A172 (cell line): ENCODE measurements at places on chromosomes 2 and 18. TPM values are rescaled to one million over a fixed set of nuclear protein-coding genes. Genes with fewer than 3 reads are reported as not detected.
A peak's percentile ranks its signal among the peaks of the same experiment; 100 is the strongest.

Gene GBX2
- 6.2 and 6.4 TPM in 2 replicates for total RNA-seq

DNA sequence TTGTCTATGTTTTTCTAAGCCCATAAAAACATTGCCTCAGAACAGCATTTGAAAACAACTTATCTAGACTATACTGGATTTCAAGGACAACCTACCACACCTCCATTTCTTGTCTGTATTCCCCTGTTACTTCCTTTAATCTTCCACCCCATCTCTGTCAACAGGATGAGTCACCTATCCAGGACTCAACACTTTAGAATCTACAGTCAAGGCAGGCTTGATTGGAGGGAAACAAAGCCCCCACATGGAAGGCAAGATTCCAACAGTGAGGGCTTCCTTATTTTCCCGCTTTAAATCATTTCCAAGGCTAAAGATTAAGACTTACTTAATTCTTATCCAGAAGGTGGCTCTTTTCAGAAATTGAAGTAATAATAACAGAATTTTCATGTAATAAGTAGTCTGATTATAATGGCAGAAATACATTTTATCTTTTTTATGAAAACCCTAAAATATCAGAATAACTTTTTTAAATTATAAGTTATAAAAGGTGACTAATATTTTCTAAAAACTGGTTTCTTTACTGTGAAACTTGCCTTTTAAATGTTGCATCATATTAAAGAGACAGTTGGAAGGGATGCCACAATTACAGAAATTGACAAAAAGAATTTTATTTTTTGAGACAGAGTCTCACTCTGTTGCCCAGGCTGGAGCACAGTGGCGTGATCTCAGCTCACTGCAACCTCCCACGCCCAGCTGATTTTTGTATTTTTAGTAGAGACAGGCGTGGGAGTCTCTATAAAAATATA, 138.7 kb upstream of the CCDC150 start:
- DNase-seq, result peak; percentile 26

GRCh38 chr2:46697830-46698323, 217.7 kb downstream of the MCFD2 start:
- no peak for DNase-seq

Gene CNTNAP5
- not detected in 2 replicates for total RNA-seq

Gene NFU1
- total RNA-seq, result 92.9 and 185 TPM in 2 replicates

DNA sequence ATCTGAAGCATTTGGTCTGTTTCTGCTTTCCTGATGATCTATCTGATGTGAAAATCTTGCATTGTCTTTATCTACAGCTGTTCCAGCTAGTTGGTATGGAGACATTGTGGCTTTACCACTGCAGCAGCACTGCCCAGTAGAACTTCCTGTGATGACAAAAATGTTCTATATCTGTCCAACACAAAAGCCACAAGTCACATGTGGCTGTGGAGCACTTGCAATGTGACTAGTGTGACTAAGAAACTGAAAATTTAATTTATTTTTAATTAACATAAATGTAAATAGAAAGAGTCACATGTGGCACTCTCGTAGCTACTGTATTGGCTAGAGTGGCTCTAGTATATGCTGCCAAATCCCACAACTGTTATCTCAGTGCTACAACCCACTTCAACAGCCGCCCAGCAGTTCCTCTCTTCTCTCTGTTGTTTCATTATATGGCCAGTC, 425.7 kb downstream of the SETBP1 start:
- peak; percentile 51 for DNase-seq

- no peak for DNase-seq
These were observed 42.3 kb downstream of the EN1 start for GRCh38 chr2:118805064-118805690.

- DNase-seq, result no peak
These were observed 1656.7 kb upstream of the NXPH2 start for GRCh38 chr2:140436936-140437335.

DNA sequence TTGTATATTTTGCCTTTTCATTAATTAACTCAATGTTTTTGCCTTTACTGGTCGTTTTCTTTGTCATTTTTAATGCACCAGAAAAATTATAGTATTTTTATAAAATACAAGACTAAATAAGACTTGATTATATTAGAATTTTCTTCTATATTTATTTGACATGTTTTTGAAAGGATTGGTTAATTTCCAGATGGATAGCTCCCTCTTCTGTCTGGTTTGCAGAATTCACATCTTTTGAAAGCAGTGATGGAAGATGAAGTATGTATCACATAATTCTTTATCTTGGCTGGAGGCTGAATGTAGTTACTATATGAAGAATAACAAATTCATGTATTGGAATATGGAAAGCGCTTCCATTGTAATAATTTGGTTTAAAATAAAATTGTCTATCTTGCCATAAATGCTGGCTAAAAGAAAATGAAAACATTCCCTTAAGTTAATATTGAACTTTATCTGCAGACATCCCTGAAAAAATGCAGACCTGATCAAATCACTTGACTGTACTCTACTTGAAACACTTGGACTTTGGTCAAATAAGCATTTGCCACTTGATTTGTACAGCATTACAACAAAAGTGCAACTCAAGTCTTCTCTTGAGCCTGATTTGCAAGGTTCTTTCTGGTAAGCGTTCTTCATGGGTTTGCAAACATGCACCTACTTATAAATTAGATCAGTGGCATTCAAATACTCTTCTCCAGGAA, 86.3 kb upstream of the EFEMP1 start:
- peak; percentile 53 for DNase-seq

GRCh38 chr2:235048549-235048948, 96.7 kb downstream of the SH3BP4 start:
- no peak for DNase-seq

GRCh38 chr2:75238670-75239330, 39.5 kb upstream of the TACR1 start:
- DNase-seq, result peak; percentile 84

DNA sequence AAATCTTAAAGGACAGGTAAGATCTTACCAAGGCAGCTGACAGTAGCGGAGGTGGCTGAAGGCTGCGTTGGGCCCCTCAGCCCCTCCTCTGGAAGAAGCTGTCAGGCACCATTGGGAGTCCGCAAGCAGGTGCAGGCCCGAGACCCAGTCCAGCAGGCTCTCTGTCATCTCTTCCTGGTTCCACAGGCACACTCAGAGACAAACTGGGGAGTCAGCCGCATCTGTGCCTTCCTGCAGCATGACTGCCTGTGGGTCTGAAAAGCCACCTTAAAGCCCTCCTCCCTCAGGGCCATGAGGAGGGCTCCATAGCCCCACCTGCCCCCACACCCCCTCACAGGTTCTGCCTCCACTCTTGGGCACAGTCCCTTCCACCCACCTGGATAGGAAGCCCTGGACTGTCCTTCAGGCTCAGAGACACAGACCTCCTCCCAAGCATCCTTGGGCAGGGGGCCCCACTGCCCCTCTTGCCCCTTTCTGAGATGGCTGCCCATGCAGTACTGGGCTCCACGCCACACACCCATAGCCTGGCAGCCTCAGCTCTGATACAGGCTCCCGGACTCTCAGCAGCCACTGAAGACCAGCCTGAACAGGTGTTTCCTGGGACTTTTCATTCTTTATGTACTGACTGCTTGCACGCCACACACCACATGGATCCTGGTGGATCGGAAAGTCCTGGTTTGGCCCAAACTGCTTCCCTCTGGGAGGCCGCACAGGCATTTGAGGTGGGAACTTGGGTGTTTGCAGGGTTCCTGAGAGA, 239.8 kb downstream of the SEPTIN10 start:
- DNase-seq, result no peak

DNA sequence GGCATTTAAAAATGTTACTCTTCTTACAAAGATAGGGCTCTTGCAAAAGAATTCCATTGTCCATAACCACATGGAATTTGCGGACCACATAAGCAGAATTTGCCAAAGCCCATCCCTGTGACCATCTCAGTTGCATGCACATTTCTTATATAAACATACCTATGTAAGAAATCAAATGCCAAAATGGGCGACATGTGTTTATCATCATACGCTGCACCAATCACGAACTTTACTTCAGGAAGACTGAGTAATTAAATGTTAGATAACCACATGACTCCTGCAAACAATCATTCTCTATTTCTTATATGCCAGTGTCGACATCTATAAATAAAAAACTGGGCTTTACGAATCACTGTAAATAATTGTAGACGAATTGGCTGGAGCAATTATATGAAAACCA, 186.1 kb upstream of the RBMS1 start:
- DNase-seq, result no peak

Gene ITGB6
- 0.29 and 1.00 TPM in 2 replicates for total RNA-seq

DNA sequence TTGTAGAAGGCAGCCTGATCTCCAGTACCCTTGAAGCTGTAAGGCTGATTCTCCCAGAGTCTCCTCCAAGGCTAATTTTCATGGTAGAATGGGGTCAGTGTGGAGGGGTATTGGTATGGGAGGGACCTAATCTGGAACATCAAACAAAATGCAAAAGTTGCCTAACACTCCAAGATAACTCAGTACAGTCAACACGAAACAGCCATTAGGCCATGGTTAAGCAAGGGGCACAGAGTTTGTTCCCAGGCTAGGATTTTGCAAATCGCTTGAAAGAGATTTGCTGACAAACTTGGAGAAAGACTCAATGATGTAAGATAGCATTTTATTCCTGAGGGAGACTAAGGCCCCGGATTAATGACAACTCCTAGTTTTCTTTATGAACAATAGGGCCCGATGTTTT, 5.4 kb downstream of the PID1 start:
- DNase-seq, result no peak

Gene POTEI
- total RNA-seq, result not detected in 2 replicates

DNA sequence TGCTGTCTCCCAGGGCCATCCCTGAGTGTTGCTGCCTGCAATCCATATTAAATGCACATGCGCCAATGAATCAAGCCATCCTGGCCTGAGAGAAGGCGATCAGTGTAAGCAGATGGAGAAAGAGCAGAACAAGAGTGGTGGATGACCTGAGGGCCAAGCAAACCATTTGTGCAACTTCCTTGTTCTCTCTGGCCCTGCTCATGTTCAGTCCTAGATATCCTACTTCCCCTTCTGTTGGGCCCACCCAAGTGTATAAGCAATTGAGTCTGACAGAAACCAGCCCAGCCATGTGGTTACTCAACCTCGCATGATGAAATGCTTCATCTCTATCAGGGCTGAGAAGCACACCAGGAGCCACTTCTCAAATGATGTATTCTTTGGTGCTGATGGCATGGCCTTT, 383.1 kb upstream of the ID2 start:
- no peak for DNase-seq

GRCh38 chr2:72172478-72172877, 24.8 kb upstream of the CYP26B1 start:
- DNase-seq, result no peak

Gene CRACDL
- 0.79 and 3.1 TPM in 2 replicates for total RNA-seq
